ENCODE measurements at places on chromosomes 4 and X.

- no peak for DNase-seq
These were observed 396.6 kb downstream of the ADGRL3 start for GRCh38 chr4:61596606-61597340.

DNA sequence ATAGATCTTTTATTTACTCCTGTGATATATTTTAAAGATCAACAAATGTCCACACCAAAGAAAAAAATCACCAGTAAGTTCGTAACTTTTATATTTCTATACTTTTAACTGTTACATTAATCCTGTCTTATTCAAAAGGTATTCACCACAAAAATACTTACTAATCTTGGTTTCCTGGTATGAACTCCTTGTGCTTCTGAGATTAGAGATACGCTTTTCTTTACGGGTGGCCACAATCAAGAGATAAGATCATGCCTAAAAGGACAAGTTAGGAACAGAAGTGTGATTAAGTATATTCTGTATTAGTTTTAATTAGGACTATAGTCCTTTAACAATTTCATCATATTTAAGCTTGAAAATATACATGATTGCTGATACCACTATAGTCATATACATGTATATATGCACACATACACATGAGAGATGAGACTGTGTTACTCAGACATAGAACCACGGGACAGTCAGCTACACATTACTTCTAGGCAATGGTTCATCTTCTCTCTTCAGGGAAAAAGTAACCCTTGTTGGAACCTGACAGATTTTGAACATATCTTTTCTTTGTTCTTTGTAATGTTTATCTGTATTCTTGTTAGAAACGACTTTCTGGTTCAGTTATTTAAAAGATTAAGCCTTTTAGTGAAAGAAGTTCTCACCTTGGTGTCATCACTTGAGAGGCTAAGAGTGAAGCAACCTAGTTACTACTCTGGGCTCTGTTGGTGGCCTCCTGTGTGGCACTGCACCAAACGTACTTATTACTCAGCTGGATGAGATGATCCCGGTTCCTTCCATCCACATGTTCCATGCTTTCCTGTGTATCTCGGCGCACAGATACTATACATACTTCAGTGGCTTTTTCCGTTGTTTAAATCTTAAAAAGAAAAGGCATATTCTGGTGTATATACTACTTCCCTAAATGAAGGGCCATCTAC is 146.1 kb downstream of the CBR4 start:
- no peak for DNase-seq

- DNase-seq = no peak
These were observed 278 bp downstream of the CLOCK start for GRCh38 chr4:55546506-55546755.

DNA sequence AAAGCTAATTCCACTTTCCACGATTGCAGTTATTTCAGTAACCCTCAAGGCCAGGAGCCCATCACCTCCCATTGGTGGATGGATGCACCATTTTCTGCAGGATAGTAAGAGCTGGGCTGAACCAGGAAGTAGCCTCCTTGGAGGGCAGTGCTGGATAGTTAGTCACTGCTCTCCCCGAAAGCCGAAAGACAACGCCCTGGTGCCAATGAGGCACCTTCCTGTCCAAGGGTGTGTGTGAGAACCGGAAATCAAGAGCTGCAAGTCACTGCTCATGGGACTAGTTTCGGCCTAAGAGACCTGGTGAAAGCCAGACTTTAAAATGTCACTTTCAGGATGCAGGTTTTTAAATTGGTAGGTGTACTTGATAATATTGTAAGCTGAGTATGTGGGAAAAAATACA is 203.8 kb upstream of the HS3ST1 start:
- DNase-seq = no peak

GRCh38 chrX:9465380-9466123 is 694 bp downstream of the TBL1X start:
- DNase-seq = no peak

DNA sequence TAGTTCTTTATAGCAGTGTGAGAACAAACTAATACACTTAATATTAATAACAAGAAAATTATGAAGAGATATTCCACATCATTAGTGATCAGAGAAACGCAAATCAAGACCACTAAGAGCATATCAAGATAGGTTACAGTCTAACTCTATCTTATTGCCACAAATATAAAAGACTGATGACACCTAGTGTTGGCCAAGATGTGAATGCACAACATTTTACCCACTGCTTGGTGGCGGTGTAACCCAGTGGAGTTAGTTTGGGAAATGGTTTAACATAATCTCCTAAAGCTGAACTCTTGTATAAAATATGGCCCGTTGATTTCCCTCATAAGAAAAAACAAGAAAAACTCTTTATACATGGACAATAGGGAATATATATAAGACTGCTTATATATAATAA is 92.4 kb downstream of the SLITRK2 start:
- no peak for DNase-seq

DNA sequence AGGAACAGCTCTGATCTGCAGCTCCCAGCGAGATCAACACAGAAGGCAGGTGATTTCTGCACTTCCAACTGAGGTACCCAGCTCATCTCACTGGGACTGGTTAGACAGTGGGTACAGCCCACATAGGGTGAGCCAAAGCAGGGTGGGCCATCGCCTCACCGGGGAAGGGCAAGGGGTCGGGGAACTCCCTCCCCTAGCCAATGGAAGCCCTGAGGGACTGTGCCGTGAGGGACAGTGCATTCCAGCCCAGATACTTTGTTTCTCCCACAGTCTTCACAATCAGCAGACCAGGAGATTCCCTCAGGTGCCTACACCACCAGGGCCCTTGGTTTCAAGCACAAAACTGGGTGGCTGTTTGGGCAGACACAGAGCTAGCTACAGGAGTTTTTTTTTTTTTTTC is 555.9 kb downstream of the BCOR start:
- no peak for DNase-seq

GRCh38 chr4:118911238-118911703 is 22.6 kb downstream of the SYNPO2 start:
- no peak for DNase-seq

DNA sequence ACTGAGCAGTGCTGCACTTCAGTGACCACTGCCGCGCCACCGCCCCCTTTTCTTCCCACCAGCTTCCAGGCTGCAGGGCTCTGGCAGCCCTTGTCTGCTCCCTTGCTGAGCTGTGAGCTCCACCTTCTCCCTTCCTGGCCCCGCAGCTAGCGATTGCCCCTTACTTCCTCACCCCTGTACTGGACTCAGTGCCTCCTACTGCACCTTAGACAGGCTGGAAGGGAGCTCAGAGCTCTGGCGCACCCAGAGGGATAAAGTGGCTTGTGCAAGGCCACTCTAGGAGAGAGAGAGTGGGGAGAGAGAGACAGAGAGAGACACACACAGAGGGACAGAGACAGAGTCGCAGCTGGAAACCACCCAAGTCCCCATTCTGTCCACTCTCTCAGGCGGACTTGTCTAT is 6.0 kb downstream of the RASL11B start:
- no peak for DNase-seq

DNA sequence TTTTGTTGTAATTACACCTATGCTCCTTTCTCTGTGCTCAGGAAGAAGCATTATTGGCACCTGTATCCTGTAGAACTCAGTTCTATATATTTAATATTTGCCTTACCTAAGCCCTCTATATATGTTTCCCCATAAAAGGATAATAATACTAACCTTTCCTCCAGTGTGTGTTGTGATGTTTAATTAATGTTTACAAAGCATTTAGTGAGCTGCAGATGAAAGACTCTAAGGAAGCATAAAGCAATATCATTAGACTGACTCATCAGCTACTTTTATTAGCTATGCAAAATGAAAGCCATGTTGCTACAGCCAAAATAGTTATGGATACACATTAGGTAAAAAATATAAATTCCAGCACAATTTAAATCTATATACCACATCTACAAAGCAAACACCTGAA is 93.6 kb upstream of the PTPN13 start:
- no peak for DNase-seq

GRCh38 chrX:129957241-129958082 is 25.0 kb upstream of the BCORL1 start:
- DNase-seq = peak; percentile 65

DNA sequence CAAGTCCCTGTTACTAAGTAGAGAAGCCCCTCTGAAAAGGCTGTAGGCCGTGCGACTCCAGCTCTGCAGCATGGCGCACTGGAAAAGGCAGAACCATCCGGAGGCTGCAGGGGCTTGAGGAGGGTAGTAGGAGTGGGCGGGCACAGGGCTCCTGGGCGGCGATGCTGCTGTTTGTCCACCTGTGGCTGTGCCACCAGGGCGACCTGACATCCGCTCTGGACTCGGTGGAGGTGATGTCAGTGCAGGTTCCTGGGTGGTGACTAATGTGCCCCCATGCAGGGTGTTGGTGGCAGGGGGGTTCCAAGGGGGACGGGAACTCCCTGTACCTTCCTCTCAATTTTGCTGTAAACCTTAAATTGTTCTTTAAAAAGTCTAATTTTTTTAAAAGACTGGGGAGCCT is 58.3 kb downstream of the PCGF3 start:
- DNase-seq = no peak

GRCh38 chr4:7320206-7320797 is 114.4 kb downstream of the PSAPL1 start:
- no peak for DNase-seq

GRCh38 chrX:110302975-110303374 is 14.9 kb downstream of the AMMECR1 start:
- DNase-seq = no peak

GRCh38 chr4:148842843-148843242 is 400.6 kb upstream of the NR3C2 start:
- no peak for DNase-seq

Data from activated CD4-positive, alpha-beta T cell treated with anti-CD3 and anti-CD28 coated beads, Interleukin-2, amount 50 U/mL, for 16 hours (primary cell).